PC-9 (cell line): ENCODE measurements at places on chromosomes 3 and 15.

- no peak for DNase-seq
- no peak overlapping the region for H3K27ac ChIP-seq
- no peak overlapping the region for H3K4me3 ChIP-seq
- no peaks in the 10 kb centered on the region for H3K27me3 ChIP-seq
- H3K36me3 ChIP-seq, result no peaks in the 10 kb centered on the region
Observed at GRCh38 chr15:36527235-36528162, 51.9 kb upstream of the CDIN1 start.

GRCh38 chr3:159788291-159788690, 200.3 kb upstream of the IL12A start:
- peaks cover 64% of the 10 kb centered on the region for H3K4me1 ChIP-seq
- peak overlapping the region; percentile 15; the same call in 1 of the 2 replicates for H3K4me3 ChIP-seq
- H3K36me3 ChIP-seq, result no peaks in the 10 kb centered on the region
- no peak for DNase-seq

DNA sequence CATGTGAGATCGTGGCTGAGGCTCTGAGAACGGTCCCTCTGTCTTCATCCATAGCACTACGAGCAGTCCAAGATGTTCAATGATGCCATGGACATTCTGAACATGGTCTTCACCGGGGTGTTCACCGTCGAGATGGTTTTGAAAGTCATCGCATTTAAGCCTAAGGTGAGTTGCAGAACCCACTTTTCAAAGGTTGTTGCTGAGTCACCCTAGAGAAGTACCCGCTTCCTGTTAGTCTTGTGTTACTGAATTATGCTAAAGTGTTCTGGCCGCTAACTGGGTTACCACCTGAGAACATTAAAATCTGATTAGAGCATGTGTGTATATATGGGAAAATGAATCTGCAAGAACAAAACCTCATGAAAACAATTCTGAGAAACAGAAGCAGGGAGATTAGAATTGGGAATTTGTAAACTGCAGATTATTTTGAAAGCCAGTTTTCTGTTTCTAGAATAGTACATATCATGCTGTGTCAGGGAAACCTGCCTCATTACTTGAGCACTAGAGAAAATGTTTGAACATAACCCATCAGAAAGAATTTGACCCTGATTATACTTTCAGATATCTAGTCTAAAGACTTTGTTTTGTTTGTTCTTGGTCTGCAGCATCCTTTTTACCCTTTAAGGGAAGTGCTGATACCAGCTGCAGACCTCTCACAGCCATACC, 92.6 kb downstream of the CHDH start:
- H3K36me3 ChIP-seq, result no peaks in the 10 kb centered on the region
- peaks cover 86% of the 10 kb centered on the region for H3K27me3 ChIP-seq
- H3K4me1 ChIP-seq, result no peaks in the 10 kb centered on the region
- H3K4me3 ChIP-seq, result no peak overlapping the region
- no peak for DNase-seq

- no peaks in the 10 kb centered on the region for H3K4me1 ChIP-seq
- H3K27ac ChIP-seq, result no peak overlapping the region
- DNase-seq, result no peak
- H3K4me3 ChIP-seq, result no peak overlapping the region
Observed at GRCh38 chr3:53709256-53709655, 137.0 kb downstream of the CHDH start.

DNA sequence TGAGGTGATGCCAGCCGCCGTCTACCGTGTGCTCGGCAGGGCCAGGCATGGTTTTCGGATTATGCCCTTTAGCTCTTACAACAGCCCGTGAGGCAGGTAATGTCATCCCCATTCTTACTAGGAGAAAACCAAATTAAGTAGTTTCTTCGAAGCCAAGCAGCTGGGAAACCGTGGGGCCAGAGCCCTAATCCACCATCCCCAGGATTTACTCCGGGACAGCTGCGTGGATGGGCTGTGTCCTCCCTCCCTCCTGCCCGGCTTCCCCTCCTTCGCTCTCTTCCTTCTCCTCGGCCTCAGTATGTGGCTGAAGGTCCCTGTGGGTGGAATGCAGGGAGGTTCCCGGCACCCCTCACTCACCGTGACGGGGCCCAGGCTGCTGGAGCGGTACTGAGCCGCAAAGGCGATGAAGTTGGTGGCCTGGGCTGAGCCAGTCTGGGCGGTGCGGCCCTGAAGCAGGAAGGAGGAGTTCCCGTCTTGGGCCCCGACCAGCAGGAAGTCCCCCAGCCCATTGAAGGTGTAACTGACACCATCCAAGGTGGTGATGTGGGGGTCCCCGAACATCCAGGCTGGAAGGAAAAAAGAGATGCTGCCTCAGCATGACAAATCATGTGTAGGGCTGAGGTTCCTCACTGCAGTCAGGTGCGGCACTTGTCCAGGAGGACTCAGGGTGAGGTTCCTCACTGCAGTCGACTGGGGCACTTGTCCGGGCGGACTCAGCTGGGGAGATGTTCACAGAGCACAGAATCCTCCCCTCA, 42.5 kb downstream of the MUC20 start:
- no peaks in the 10 kb centered on the region for H3K36me3 ChIP-seq
- no peak overlapping the region for H3K27ac ChIP-seq
- no peak for DNase-seq

- H3K4me1 ChIP-seq, result peaks cover 19% of the 10 kb centered on the region
- H3K27ac ChIP-seq, result peak overlapping the region; percentile 53
- DNase-seq, result peak; percentile 47
- 0 out of 2 replicates have a peak, but pooled peaks cover 4% of the 10 kb centered on the region for H3K36me3 ChIP-seq
- no peaks in the 10 kb centered on the region for H3K27me3 ChIP-seq
Observed at GRCh38 chr3:136819731-136820679, 1.1 kb downstream of the SLC35G2 start.

GRCh38 chr15:97501291-97501690, 459.2 kb upstream of the ARRDC4 start:
- H3K27me3 ChIP-seq, result no peaks in the 10 kb centered on the region
- no peak overlapping the region for H3K27ac ChIP-seq
- DNase-seq, result no peak
- 0 out of 2 replicates have a peak, but pooled peaks cover 4% of the 10 kb centered on the region for H3K4me1 ChIP-seq
- H3K36me3 ChIP-seq, result no peaks in the 10 kb centered on the region

- no peaks in the 10 kb centered on the region for H3K27me3 ChIP-seq
- DNase-seq, result no peak
- no peak overlapping the region for H3K4me3 ChIP-seq
Observed at GRCh38 chr3:141268306-141268705, 36.7 kb downstream of the PXYLP1 start.

DNA sequence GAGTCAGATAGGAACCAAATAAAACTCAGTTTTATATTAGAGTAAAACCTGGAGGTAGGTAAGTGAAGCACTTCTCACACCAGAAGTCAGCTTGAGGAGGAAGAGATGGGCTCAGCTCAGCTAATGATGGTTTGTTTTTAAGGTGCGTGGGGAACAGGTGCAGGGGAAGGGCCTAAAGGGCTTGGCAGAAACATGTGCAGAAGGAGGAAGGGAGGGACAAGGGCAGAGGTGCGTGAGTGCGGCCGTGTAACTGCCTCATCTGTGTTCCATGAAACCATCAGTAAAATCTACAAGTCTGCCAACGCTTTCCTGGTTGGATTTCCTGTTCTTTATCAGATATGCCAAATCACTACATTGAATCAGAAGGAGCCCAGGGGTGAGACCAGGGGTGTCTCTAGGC, 19.9 kb downstream of the FYCO1 start:
- H3K27me3 ChIP-seq, result no peaks in the 10 kb centered on the region
- H3K4me3 ChIP-seq, result no peak overlapping the region
- H3K36me3 ChIP-seq, result peaks cover 23% of the 10 kb centered on the region; the same call in 1 of the 2 replicates
- DNase-seq, result no peak
- peaks cover 33% of the 10 kb centered on the region for H3K4me1 ChIP-seq
- no peak overlapping the region for H3K27ac ChIP-seq

GRCh38 chr15:62880278-62880677, 162.3 kb upstream of the TPM1 start:
- H3K4me3 ChIP-seq, result no peak overlapping the region
- DNase-seq, result no peak
- H3K4me1 ChIP-seq, result no peaks in the 10 kb centered on the region
- no peaks in the 10 kb centered on the region for H3K36me3 ChIP-seq
- H3K27ac ChIP-seq, result no peak overlapping the region
- H3K27me3 ChIP-seq, result no peaks in the 10 kb centered on the region

DNA sequence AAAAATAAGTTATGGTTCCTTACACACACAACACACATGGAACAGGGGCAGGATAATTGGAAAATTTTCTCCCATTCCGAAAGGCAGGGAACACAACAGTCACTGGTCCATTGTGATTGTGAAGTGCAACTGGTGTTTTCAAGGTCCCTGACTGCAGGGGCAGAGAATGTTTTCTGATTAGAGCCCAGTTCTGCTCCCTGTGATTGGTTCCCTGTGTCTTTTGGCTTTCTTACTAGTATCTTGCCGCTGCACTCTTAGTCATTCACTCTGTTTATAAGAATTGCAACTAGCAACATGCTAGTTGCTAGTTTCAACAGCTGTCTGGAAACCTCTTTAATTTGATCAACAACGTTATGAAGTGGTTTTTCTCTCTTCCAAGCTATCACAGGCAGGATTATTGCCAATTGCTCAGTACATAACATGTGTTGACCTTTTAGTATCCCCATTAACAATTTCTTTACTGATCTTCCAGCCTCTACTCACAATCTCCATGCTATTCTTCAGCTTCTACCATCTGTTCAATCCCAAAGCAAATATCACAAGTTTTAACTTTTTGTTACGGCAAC, 177.5 kb downstream of the EPHA6 start:
- H3K36me3 ChIP-seq, result no peaks in the 10 kb centered on the region
- no peak overlapping the region for H3K27ac ChIP-seq
- H3K27me3 ChIP-seq, result no peaks in the 10 kb centered on the region

DNA sequence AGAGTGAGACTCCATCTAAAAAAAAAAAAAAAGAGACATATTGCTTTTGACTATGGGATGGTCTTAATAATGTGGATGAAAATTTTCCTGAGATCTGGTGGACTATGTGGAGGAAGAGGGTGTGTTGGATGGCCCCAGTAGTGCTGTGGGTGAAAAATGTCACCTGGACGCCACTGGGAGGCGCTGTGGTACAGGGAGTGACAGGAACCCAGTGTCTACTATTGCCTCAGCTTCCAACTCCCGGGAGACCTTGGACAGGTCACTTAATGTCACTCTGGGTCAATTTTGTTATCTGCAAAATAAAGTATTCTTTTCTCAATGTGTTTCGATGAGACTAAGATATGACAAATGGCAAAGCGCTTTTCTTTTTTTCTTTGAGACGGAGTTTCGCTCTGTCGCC, 27.7 kb upstream of the DCP1A start:
- H3K27me3 ChIP-seq, result peaks cover 57% of the 10 kb centered on the region
- H3K27ac ChIP-seq, result no peak overlapping the region
- H3K4me1 ChIP-seq, result no peaks in the 10 kb centered on the region
- no peaks in the 10 kb centered on the region for H3K36me3 ChIP-seq

DNA sequence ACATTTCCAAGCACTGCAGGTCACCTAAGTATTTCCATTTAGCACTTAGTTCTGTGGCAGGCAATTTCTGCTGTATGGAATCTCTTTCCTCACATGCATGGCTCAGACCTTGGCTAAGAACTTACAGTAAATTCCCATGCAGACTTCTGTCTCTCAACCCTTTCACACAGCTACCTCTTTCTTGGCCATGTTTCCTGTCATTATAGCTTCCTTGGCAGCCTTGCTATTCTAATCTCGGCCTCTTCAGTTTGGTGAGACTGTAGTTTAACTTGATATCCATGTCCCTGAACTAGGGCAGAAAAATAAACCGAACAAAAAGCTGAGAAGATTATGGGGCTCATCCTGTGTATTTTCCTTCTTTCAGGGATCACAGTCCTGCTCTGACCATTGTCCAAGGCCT, 96.0 kb downstream of the SPATA16 start:
- no peak for DNase-seq
- no peaks in the 10 kb centered on the region for H3K4me1 ChIP-seq
- no peak overlapping the region for H3K4me3 ChIP-seq
- no peak overlapping the region for H3K27ac ChIP-seq
- no peaks in the 10 kb centered on the region for H3K36me3 ChIP-seq

DNA sequence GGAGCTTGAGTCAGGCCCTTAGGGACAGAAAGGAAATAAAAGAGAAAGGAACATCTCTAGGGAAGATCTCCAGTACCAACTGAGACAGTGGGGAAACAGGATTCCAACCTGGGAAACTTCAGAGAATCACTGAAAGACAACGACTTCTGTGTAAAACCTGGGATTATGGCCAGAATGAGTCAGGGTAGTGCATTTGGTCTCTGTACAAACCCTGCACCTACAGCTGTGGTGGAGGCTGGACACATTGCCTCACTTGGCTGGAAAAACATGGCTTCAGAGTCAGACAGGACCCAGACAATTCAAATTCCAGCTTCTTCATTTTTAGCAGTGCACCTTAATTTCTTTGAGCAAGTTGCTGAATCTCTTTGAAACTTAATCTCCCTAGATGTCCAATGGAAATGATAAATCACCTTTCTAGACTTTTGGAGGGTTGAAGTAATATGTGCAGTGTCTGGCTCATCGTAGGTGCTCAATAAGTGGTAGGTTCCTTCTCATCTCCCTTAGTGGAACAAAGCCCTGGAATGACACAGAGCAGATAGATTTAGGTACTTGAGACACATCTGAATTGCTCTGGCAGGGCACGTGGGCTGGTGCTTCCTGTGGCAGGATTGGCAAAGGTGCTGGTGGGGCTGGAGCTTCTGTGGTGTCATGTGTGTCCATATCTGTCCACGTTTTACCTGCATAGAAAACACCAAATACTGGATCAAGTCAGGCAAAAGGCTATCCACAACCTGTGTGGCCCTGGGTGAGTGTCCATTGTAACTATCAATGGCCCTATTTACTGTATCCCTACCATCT, 6.1 kb upstream of the CLSTN2 start:
- H3K27ac ChIP-seq, result no peak overlapping the region
- H3K36me3 ChIP-seq, result no peaks in the 10 kb centered on the region
- H3K4me3 ChIP-seq, result no peak overlapping the region
- no peaks in the 10 kb centered on the region for H3K27me3 ChIP-seq
- no peak for DNase-seq
- no peaks in the 10 kb centered on the region for H3K4me1 ChIP-seq

DNA sequence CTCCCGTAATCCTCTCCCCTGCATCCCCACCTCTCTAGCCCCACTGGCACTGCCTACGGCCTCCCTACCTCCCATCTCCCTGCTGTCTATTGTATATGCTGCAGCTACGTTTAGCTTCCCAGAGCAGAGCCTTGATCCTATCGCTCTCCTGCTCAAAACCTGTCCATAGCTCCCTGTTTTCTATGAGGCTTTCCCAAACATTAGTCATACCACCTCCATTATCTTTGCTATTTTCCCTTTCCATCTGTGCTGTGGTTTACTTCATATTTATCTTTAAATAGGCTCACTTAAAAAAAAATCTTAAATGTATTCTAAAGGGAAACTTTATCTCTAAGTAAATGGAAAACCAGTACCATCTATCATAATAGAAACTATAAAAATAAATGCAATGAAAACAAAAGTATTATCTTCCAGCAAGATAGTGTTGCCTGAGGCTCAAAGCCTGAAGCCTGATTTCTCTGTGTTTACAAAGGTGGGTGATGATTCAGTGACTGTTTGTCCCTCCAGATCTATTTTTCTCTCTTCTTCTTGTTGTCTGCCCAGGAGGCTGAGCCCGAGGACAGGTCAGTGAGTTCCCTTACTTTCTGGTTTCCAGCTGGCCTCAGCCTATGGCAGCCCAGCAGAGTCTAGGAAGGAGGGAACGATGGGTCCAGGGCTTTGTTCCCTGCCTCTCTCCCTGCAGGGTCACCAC, 397.1 kb upstream of the CFAP20DC start:
- DNase-seq, result no peak
- H3K4me3 ChIP-seq, result no peak overlapping the region
- no peaks in the 10 kb centered on the region for H3K27me3 ChIP-seq
- no peaks in the 10 kb centered on the region for H3K36me3 ChIP-seq

GRCh38 chr3:171933441-171933840, 90.3 kb downstream of the TMEM212 start:
- H3K4me1 ChIP-seq, result peaks cover 45% of the 10 kb centered on the region
- H3K36me3 ChIP-seq, result no peaks in the 10 kb centered on the region
- no peaks in the 10 kb centered on the region for H3K27me3 ChIP-seq
